M059J (cell line): ENCODE measurements at places on chromosomes 2 and 18.

DNA sequence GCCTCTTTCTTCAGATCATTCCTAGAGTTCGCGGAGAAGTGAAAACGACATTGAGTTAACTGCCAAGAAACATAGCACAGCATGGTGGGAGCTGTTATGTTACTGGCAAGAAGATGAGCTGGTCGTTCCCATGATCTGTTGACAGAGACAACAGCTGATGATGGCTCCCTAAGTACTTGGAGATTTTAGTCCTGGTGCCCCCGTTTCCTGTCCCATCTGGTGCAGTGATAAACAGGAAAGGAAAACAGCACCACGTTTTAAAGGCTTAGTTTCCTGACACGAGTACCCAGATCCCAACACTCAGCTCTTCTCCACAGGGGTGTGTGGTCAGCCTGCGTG, 56.4 kb upstream of the KCNG2 start:
- no peak for DNase-seq

DNA sequence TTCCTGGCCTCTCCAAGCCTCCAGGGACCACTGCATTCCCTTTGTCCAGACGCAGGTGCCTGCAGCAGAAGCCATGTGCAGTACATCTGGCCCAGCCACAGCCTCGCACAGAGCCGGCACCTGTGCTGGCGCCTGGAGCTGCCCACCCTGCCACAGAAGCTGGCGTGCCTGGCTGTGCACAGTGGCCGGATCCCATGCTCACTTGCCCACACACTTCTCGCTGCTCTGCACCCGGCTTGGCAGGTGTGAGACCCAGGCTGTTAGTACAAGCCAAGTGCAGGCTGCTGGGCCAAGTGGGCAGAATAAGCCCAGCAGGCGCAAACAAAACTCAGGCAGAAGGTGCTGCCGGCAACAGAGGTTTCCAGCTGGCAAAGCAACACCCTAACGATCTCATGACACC, 124.5 kb upstream of the CCDC150 start:
- no peak for DNase-seq

DNA sequence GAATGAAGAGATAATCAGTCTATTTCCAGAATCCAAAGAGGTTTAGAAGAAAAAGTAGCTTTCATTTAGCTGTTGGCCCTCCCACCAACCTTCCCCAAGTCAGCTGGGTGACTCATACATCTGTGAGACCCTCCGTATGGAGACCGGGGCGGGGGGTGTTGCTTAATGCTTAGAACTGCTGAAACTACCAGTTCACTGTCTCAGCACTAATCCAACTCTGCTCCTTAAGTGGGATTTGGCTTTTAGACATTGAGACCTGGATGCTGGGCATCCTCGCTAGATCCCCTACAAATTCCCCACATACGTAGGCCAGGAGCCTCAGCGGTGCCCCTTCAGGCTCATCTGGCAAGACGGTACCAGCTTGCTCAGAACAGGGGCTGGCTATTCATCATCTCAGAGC, at the start of gene SAG:
TSS of gene SAG (plus strand) at position 252 of the 400 bp plus-strand sequence. CDS start 1,374 bp downstream, outside the sequence.
- no peak for DNase-seq

GRCh38 chr2:135607561-135607960, 76.3 kb downstream of the R3HDM1 start:
- peak; percentile 6 for DNase-seq

DNA sequence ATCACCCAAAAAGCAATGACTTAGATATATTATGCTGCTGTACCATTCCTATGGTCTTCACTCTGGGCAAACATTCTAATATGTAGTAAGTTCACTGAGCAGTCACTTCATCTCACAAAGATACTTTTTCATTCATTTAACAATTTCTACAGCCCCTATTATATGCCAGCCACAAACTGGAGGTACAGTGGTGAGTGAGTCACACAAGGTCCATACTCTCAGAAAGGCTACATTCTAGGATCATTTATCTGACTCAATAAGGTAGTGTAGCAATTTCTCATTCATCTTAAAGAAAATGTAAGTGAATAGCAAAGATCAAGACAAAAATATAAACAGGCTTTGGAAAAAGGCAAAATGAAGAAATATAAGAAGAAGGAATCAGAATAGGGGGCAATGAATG, 40.5 kb downstream of the NHEJ1 start:
- peak; percentile 5 for DNase-seq

GRCh38 chr2:11833601-11834000, 87.2 kb downstream of the LPIN1 start:
- peak; percentile 67 for DNase-seq

DNA sequence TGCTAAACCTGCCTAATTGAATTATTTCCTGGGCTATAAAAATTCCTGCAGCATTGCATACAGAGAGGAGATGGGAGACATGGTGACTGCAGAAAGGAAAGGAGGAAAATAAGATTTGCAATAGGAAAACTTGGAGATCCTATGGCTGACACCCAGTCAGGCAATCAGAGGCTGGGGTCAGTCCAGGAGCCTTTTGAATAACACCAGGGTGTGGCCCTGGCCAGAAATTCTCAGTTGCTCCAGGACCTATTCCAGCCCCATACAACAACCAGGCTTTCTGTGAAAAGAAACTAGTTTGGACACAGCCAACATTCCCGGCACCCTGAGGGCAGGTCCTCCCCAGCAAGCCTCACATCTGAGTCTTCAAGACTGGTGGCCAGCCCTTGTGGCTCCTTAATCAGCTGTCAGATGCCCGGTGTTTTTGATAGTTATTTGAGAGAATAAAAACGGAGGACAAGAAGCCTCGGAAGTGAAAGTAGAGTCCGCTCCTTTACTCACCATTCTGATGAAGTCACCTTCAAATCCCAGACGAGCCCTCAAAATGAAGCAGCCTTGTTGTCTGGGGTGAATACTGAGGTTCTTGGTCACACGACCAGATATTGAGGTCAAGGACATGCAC, 31.1 kb upstream of the GMCL1 start:
- DNase-seq = peak; percentile 80

DNA sequence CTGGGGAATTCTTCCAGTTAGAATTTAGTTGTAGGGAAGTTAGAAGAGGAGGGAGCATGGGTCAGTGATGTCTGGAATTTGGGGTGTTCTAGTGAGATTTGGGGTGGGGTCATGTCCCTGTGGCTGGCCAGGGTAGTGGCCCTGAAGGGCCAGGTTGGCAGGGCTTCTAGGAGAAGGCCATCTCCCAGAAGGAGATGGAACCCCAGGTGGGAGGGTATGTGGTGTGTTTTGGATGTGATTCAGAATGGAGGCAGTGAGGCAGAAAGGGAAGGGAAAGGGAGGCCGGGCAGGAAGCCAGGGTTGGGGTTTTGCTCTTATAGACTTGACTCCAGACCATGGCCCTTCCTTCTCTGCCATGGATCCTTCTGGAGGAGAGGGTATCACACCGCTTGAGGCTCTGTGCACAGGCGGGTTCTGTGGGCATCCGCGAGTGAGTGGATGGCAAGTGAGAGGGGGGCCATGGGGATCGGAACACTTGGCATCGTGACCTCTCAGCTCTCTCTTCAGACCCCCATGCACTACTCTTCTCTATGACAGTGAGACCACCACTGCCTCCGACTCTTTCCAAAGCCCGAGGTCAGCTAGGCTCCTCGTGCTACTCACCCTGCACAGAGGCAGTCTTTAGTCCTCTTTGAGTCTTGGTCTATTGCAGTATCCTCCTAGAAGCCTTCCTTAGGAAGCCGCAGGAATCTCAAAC, 7.3 kb downstream of the GREB1 start:
- DNase-seq = no peak

- DNase-seq = peak; percentile 67
Measured at GRCh38 chr2:95023222-95023597, 2.3 kb upstream of the MAL start.

GRCh38 chr2:31979956-31980355, 30.9 kb downstream of the MEMO1 start:
- no peak for DNase-seq
